ENCODE measurements at places on chromosomes 3 and 15.
A peak's percentile ranks its signal among the peaks of the same experiment; 100 is the strongest.

- DNase-seq: peak; percentile 15
Measured at GRCh38 chr3:138186221-138186620, 880 bp upstream of the ARMC8 start.

- DNase-seq: peak; percentile 68
Measured at GRCh38 chr3:149245738-149246451, 24.3 kb upstream of the CP start.

DNA sequence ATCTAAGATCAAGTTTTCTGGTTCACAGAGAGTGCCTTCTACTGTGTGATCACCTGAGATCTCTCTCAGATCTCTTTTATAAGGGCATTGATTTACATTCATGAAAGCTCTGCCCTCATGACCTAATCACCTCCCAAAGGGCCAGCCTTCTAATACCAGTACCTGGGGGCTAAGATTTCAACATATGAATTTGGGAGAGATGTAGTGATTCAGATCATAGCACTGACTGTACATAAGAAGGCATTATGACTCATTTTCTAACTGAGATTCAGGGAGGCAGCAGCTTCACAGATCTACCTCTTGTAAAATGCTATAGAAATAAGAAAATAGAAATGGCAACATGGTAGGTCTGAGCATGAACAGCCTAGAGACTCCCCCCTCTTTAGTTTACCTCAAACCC lies 39.6 kb downstream of the VGLL3 start:
- no peak for DNase-seq

- no peak for DNase-seq
Measured at GRCh38 chr15:80891006-80891405, 98.6 kb downstream of the MESD start.

DNA sequence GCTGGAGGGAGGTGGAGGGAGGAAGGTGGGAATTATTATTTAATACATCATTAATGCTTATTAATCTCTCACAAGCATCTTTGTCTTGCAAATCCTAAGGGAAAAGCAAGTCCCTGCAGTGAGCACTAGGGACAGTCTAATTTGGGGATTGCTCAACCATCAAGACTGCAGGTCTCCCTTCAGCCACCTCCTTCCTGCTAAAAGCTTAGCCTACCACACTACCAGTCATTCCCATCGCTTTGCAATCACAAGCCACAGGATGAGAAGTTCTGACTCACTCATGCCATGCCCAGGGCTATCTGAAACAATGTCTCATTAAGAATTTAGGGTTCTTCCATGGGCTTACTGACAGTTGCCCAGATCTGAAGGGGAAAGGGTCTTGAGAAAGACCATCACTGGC lies 51.0 kb upstream of the EIF1B start:
- peak; percentile 71 for DNase-seq

DNA sequence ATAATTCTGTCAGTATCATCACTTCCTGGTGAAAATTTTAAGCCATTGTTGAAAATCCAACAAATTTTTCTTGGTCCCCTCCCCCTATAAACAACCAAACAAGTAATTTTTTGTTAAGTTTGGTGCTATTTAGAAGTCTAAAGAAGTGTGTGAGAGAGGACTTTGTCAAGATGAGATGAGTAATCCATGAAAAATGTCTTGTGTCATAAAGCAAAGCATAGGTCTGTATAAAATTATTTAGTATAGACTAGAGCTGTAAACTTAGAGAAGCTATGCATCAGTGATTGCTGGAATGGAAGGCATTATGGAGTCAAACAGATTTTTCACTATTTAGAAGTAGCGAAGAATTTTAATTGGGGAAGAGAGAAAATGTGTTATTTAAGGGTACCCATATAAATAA lies 31.4 kb downstream of the MAPK6 start:
- DNase-seq: no peak

- no peak for DNase-seq
Measured at GRCh38 chr15:78712797-78713515, 71.9 kb upstream of the CHRNB4 start.

DNA sequence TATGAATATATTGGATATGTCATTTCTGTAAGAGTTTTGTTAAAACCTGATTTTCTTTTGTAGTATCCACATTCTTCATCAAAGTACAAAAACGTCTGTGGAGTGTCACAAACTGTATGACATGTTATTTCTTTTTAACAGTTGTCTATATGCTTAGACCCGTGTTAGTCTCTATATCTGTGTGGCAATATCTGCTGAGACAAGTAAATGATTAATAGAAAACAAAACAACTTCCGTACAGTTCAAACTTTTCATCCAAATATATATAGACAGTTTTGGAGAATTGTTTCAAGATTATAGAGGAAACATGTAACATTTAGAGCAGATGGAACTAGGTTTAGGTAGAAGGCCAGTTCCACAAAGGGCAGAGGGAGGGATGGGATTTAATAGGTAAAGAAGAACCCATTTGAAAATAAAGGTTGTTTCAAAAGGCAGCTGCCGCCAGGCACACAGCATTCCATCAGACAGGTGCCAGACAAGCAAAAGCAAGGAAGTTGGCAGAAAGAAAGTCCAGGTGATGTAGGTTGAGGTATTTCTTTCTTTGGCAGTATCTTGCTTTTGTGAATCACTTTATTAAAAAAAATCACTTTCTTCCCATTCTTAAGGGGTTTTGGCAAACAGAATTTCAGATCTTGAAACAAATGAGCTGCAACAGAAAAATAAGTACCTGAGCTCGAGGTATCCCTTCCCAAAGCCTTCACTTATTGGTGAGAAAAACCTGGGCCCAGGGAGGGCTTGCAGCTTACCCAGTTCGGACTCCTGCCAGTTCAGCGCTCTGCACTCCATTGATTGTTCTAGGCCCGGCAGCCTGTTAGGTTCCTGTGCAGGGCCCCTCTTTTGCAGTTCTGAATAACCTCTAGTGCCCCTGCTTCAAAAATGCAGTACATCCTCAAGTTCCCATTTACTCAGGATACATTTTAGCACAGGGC lies 49.0 kb downstream of the LRRN1 start:
- no peak for DNase-seq

- DNase-seq: no peak
Measured at GRCh38 chr3:53688989-53689388, 157.2 kb downstream of the CHDH start.

DNA sequence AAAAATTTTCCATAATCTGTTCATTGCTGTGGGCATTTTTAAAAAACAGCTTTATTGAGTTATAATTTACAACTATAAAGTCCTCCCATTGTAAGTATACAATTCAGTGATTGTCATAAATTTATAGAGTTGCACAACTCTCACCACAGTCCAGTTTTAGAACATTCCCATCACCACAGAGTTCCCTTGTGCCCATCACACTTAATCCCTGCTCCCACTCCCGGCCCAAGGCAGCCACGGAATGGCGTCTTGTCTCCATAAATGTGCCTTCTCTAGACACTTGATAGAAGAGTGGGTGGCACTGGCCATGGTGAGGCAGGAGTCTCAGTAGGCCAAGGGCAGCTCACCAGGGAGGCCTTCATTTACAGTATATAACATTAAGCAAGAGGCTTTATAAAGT lies 6.3 kb downstream of the TSEN2 start:
- DNase-seq: no peak

GRCh38 chr3:124834723-124835718 lies 52.1 kb downstream of the ITGB5 start:
- DNase-seq: peak; percentile 37

DNA sequence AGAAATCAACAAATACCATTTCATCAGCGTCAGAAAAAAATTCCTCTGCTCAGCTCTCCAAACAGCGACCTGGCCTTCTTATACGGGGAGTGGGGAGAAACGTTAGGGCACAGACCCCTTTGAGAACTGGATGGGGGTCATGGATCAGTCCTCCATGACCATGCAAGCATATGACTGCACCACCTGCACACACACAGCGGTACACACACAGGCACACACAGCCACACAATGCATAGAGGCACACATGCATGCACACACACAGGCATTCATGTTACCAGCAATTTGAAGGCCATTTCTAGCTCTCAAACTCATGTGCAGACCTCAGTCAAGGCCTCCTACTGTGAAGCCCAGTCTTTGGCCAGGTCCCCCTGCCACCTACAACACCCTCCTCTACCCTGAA lies 50.2 kb downstream of the SLC41A3 start:
- DNase-seq: no peak

DNA sequence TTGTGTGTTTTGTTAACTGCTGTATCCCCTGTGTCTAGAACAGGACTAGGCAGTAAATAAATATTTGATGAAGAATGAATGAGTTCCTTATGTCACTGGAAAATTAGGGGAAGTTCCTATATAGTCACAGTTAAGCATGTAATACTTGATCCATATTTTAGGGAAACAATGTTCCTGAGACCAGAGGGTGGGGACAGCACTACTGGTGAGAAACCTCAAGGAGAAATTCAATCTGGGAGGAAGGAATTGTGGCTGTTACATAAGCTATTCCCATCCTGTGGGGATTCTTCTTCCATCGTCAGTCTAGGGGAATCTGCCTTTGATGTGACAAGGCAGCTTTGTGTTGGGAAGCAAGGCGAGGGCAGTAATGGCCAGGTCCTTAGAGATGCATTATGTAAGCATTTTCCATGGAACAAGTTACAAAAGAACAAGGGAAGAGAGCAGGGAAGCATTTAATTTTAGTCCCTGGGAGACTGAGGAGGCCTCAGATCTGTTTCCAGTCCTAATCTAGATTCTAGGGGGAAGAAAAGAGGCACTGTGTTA lies 219.3 kb upstream of the TTC14 start:
- no peak for DNase-seq

GRCh38 chr3:38829404-38829803 lies 13.4 kb upstream of the SCN10A start:
- DNase-seq: peak; percentile 88

GRCh38 chr15:64640146-64640871 lies 135.1 kb downstream of the RBPMS2 start:
- DNase-seq: peak; percentile 20

- DNase-seq: no peak
Measured at GRCh38 chr3:17372362-17373210, 369.8 kb downstream of the TBC1D5 start.

DNA sequence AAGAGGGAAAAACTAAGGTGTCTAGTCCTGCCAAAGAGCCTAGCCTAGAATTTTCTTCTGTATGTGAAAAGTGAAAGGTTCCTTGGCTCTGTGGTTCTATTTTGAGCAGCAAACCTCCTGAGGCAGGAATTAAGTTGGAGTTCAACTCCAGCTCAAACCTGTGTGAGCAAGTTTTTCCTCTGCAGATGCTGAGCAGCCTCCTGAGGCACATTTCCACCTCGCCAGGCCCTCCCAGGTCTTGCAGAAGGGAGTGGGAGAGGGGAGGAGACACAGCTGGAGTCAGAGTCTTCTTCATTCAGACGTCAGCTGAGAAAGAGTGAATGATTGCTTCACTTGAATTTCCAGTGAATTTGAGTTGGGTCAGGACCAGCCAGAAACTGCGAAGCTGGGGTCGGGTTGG lies 69.5 kb upstream of the ETV5 start:
- DNase-seq: no peak

DNA sequence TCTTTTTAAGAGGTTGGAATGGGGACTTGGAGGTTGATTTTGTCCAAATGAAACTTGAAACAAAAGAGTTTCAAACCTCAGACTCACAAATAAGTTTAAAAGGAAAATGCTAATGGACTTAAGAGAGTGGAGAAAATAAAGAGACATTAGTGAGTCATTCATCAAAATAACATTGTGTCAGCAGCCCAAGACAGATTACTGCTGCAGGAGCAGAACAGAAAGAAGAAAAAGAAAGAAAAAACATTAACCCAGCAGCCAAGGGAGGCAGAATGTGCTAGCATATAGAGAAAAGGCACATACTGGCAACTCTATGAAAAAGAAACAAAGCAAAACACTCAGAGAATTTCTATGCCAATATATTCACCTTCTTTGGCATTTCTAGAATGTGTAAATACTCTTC lies 42.6 kb downstream of the ADAMTS9 start:
- DNase-seq: no peak

DNA sequence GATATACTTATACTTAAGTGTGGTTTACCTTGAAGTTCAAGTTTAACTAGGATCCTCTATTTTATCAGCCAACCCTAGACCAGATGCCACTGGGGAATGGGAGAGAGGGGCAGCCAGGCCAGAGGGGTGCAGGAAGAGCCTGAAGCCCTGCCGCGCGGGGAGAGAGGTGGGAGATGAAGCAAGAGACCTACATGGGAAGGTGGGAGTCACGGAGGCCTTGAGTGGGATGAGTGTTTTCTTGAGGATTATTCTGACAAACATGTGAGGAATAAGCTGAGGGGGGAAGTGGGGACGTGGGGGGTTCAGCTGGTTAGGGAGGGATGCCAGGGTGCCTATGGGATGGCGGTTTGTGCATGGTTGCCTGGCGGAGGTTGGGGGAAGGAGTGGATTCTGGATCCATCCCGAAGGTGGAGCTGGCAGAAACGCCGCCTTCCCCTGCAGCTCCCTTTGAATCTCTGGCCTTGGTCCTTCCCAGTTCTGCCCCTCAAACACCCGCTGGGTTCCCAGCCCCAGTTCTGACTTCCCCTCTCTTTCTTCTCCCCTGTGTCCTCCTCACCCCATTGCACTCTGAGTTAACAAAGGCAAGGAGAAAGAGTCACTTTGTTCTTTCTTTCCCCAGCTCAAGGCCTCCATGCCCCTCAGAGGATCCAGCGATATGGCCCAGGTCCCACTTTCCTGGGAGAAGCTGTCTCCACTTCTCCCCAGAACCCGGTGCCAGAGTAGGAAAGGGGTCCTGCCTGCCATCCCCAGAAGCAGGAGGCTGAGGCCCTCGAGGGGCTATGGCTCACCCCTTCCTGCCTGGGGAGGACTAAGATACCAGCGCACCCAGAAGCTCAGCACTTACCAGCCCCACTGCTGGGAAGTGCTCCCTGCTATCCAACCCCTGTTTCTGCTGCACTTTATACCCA lies 274.2 kb downstream of the UACA start:
- no peak for DNase-seq

DNA sequence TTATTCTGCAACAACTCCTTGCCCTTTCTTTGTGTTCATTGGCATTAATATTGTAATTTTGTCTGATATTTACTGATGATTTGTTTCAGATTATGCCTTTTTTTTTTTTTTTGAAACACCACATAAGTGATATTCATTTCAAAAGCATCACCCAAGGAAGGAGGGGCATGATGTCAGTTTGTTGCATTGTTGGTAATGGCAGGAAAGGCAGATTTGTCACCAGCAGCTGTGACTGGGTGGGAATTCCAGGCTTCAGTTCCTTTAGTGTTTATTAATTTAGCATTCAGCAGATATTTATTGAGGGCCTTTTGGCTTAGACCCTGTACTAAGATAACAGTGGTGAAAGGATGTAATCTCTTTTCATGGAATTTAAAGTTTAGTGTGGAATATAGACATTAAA lies 19.5 kb downstream of the SENP2 start:
- no peak for DNase-seq

GRCh38 chr3:29514912-29515311 lies 234.0 kb downstream of the RBMS3 start:
- peak; percentile 31 for DNase-seq

GRCh38 chr3:179067839-179068238 lies 3.8 kb downstream of the ZMAT3 start:
- no peak for DNase-seq

DNA sequence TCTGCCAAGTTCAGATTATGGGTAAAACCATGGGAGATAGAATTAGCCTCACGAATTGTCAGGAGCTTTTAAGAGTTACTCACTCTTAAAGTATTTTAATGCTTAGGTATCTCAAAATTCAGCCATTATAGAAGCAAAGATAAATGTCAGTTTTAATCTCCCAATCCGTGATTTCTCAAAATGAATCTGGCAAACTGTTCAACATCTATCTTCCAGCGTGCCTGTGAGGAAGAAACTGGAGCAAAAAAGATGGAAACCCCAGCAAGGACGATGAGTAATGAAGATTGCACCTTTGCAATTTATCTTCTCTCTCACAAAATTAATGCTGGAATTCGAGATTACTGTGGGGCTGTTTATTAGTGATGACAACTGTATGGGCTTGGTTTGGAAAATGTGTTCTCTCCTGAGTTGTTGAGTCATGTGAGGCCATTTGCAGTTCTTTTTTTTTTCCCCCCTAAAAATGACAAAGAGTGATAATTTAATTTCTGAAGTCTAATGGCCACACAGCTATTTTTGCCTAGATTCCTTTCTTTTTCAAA lies 70.5 kb downstream of the PYDC2 start:
- DNase-seq: no peak
